Fibroblast of skin of right quadriceps (primary cell): ENCODE measurements at places on chromosomes 2 and 18.

DNA sequence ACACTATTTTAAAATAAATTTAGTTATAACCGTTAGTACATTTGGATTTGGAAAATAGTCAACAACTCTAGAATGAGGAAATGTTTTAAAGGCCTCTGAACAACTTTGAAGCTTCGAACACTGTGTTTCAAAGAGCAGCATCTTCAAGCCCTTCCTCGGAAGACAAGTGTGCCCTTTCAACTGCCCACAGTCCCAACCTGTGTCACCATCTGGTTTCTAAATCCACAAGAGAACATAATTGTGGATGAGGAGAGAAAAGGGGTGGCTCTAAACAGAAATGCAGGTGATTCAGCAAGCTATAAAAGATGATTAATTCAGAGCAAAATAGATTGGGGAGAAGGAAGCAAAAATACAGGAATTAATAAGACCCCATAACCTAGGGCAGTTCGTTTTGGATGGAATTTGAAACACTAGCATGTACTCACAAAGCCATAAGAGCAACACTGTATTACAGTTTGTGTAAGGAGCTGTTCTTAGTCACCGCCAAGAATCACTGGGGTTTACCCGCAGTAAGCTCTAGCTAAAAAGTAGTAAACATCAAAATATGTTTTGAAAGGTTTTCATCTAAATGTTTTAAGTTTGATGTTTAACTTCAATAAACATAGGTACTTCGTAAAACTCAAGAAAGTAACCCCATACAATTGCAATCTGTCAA is 160.7 kb downstream of the EIPR1 start:
- no peak for DNase-seq

- DNase-seq = peak; percentile 79
Measured at GRCh38 chr18:57806978-57807285, 3.8 kb upstream of the ATP8B1 start.

- no peak for DNase-seq
Measured at GRCh38 chr2:221429741-221430491, 142.2 kb downstream of the EPHA4 start.

GRCh38 chr18:57207124-57207916 is 60.4 kb downstream of the BOD1L2 start:
- no peak for DNase-seq

DNA sequence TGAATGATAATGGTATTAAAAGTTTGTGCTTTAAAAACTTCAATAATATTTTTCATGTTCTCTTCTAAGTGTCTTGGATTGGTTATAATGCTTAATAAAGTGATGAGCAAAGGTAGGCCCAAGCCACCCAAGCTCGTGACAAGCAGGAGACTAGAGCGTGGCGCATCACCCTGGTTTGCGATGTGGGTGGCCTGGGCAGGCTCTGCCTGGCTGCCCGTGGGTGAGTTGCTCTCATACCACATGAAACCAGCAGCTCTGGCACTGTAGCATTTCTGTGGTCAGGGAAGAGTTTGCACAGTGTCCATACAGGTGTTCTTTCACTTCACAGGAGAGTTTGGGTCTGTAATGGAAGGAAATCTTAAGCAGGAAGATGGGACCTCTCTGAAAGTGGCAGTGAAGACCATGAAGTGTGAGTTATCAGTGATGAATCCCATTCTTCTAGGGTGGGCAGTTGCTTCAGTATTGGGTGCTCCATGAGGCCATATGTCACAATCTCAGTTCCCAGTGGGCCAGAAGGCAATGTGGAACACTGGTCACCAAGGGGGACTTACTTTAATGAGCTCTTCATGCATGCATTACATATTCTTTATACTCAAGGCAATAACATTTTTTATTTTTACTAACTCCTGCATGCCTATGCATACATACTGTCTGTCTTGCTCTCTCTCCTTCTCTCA is 51.4 kb upstream of the TMEM87B start:
- DNase-seq = no peak

- DNase-seq = peak; percentile 40
Measured at GRCh38 chr2:54655046-54655809, 68.2 kb upstream of the EML6 start.

GRCh38 chr18:55513161-55513560 is 74.8 kb downstream of the TCF4 start:
- DNase-seq = peak; percentile 38
